Lung (tissue), 17 donors: ENCODE measurements at places on chromosomes 11 and 22. TPM values are rescaled to one million over a fixed set of nuclear protein-coding genes. Genes with fewer than 3 reads are reported as not detected.

The SLC29A2 gene
- total RNA-seq, result 19.4 TPM

- H3K4me3 ChIP-seq, result no peak overlapping the region
- H3K4me1 ChIP-seq, result no peaks in the 10 kb centered on the region
- DNase-seq, result no peak
- H3K27me3 ChIP-seq, result no peaks in the 10 kb centered on the region
These were observed 51.1 kb downstream of the RCN1 start for GRCh38 chr11:32141745-32142546.

The ACO2 gene
- 57.8 TPM for total RNA-seq

The BAIAP2L2 gene
- total RNA-seq, result 0.49 TPM

DNA sequence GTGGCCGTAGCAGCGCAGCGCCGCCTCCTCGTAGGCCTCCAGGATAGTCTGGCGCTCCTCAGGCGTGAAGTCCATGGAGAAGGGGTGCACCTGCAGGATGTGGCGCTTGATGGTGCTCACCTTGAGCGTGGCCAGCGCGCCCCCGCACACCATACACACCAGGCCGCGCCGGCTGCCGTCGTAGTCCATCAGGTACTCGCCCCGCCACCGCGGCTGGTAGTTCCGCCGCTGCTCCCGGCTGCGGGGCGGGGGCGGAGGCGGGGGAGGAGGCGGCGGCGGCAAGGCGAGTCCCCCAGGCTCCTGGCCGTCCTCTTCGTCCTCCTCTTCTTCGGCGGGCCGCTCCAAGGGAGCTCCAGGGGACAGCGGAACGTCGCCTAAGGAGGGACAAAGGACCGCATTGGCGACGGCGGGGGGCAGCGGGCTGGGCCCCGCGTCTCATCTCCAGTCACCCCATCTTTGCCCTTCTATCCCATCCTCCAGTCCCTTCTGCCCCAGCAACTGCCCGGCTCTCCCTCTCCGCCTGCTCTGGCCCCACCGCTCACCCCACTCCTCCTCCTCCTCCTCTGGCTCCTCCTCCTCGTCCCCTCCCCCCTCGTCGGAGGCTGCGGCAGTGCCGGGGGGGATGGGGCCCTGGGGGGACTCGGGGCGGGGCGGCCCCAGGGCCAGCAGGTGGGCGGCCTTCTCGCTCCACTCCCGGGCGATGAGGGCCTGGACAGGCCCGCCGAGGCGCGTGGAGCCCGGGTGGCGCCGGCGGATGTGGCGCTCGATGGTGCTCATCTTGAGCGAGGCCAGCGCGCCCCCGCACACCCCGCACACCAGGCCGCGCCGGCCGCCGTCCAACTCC lies 4.9 kb downstream of the ZFTA start:
- no peak overlapping the region for H3K4me3 ChIP-seq
- H3K27ac ChIP-seq, result no peak overlapping the region
- H3K36me3 ChIP-seq, result no peaks in the 10 kb centered on the region
- DNase-seq, result peak; percentile 49
- H3K4me1 ChIP-seq, result no peaks in the 10 kb centered on the region

The SLC6A5 gene
- total RNA-seq, result not detected

GRCh38 chr22:46763051-46763705 lies 728 bp downstream of the TBC1D22A start:
- peak overlapping the region; percentile 86 for H3K27ac ChIP-seq
- no peaks in the 10 kb centered on the region for H3K36me3 ChIP-seq
- H3K4me1 ChIP-seq, result peaks cover 21% of the 10 kb centered on the region
- DNase-seq, result peak; percentile 47
- peak overlapping the region; percentile 86 for H3K4me3 ChIP-seq

DNA sequence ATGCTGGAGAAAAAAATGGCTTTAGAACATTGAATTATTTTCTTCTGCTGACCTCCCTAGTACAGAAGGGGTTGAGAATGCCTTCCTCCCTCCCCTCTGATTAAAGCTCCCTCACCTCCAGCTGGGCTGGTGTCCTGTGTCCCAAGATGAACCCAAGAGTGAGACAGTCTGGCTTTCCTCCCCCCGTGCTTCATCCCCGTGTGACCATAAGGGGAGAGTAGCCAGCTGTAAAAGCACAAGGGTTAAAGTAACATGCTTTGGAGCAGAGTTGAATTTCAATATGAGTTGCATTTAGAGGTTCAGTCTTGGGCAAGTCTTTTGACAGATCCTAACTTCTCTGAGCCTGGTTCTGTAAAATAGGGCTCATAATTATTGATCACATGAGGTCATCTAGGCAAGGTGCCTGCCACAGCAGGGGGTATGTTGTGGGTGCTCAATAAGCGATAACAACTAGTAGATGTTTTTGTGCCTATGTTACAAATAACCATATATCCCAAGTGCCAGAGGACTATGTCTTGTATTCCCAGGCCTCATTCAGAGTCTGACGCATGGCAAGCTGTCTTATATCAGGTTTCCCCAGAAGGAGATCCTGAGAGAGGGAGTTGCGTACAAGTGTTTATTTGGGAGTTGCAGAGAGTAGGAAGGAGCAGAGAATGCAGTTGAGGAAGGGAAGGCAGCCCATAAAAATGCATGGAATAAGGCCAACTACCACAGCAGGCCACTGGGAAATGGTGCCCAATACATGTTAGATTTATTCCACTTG lies 4.1 kb downstream of the PRG2 start:
- H3K27ac ChIP-seq, result no peak overlapping the region
- no peaks in the 10 kb centered on the region for H3K27me3 ChIP-seq
- no peaks in the 10 kb centered on the region for H3K36me3 ChIP-seq
- DNase-seq, result no peak
- no peaks in the 10 kb centered on the region for H3K4me1 ChIP-seq
- no peak overlapping the region for H3K4me3 ChIP-seq

DNA sequence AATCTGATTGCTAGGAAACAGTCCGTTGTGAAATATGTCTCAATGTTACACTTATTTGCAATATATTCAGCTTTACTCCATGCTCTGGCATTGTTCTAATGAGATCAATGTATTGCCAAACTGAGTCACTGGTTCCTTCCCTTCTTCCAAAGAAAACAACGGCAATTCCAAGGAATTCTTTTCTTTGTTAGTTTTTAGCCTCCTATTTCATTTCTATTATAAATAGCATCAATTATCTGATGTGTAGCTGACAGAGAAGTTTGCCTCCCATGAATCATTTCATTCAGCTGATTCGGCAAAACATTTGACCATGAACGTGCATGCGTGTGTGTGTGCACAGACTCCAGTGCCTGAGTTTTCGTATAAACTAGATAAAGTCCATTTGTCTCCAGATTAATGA lies 346.8 kb downstream of the ETS1 start:
- H3K27ac ChIP-seq, result no peak overlapping the region
- peaks cover 36% of the 10 kb centered on the region for H3K4me1 ChIP-seq
- no peaks in the 10 kb centered on the region for H3K27me3 ChIP-seq
- H3K4me3 ChIP-seq, result no peak overlapping the region

DNA sequence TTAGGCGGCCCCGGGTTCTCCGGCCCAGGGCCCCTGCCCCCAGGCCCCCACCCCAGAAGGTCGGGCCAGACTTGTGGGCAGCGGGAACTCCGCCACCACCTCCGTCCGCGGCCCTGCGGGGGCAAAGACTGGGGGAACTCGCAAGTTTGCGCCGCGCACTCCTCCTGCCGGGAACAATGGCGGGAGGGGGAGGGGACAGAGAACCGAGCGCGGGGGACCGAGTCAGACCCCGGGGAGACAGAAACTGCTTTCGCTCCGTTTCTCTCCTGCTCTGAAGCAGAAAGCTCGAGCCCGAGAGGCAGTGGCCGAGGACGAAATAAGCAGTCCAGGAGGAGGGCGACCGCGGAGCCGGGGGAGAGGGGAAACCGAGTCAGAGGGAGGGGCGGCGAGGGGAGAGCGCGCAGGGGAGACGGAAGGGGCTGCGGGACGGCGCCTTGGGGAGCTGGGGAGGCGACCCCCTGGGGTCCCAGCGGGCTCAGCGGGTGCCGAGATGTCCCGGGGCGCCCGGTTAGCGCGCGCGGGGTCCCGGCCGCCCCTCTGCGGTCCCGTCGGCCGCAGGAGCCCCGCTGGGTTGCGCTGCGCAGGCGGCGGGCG lies 555 bp downstream of the TP53I11 start:
- peak overlapping the region; percentile 78 for H3K4me3 ChIP-seq
- H3K27ac ChIP-seq, result peak overlapping the region; percentile 76
- DNase-seq, result peak; percentile 66
- no peaks in the 10 kb centered on the region for H3K27me3 ChIP-seq

The MGAT3 gene
- total RNA-seq, result 5.8 TPM

DNA sequence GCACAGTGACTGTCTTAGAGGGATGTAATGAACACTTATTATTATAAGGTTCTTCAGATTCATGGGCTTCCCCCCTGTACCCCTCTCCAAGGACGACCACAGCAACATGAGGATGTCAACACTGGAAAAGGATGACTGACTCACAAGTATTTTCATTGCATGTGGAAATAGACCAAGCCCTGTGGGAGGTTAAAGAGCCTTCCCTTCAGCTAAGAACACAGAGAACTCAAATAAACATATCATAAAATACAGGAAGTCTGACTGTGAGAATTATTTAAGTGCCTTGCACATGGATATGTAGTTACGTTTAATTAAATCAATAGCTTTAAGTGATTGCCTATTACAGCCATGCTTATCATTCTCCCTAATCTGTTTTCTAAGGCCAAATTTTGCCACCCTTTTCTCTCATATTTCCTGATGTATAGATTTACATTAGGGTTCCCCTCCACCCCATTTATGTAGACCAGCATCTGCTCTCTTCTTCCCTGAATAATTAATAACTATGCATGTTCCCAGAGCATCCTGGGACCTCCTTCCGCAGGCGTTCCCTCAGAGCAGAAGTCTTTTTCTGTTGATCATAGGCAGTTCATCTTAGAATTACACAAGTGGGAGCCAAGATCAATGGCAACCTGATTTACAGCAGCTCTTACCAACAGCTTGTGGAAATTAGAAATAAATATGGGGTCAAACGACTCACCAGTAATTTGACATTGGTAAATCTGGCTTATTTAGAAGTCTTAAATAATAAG lies 226.9 kb downstream of the OPCML start:
- DNase-seq, result no peak
- H3K27me3 ChIP-seq, result no peaks in the 10 kb centered on the region
- no peak overlapping the region for H3K4me3 ChIP-seq

DNA sequence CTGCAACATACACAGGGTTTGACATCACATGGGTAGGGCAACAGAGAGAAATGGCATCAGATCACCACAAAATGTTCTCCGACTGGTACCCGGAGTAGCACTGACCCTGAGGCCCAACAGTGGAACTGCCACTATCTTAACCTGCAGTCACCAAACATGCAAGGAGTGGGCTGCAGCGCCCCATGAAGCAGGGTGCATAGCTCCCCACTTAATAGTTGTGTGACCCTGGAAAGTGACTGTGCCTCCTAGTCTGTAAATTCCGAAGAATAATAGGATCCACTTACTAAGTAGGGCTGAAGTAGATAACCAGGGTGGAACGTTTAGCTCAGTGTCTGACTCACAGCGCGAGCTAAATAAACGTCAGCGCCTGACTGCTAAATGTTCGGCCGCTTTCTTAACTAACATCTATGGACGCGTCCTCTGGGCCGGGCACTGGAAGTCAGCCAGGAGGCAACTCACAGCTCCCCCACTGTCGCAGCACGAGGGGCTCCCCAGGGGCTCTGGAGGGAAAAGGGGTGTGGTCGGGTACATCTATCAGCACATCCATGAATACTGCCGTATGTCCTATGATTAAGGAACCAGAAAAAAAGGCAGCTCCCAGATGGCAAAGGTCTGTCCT lies 777 bp downstream of the LTO1 start:
- H3K4me1 ChIP-seq, result peaks cover 5% of the 10 kb centered on the region
- H3K4me3 ChIP-seq, result peak overlapping the region; percentile 82
- DNase-seq, result no peak

The CYB5R2 gene
- 14.9 TPM for total RNA-seq

DNA sequence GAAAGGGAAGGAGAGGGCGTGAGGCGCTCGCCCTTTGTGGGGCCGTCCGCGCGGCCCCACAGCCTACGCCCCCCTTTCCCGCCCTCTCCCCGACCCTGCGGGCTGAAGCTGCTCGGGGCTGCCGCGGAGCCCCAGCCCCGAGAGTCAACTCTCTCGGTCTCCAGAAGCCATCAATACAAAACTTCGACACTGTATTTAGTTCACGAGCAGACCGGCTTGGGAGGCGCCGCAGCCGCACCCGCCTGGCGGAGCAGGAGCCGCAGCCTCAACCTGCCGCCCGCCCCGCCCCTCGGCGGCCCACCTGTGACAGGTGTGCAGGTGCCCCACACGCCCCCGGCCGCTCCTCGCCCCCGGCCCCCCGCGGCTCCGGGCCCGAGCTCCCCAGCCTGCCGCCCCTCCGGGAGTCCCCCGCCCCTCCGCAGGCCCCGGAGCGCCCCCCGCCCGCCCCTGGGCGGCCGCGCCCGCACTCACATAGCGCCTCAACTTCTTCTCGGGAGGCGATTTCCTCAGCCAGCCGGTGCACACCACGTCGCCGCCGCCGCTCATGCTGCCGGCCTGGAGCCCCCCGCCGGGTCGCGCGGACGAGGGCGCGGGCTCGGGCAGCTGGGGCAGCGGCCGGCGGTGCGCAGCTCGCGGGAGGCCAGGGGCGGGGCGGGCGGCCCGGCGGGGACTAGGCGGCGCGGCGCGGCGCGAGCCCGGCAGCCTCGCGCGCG lies at the start of gene GAB2:
TSS of gene GAB2 (minus strand) at position 646 of the 713 bp plus-strand sequence. CDS start at position 546, 100 bp downstream.
- H3K27me3 ChIP-seq, result no peaks in the 10 kb centered on the region
- peak within 1 kb of the TSS; percentile 86 for H3K4me3 ChIP-seq
- DNase-seq, result no peak
- no peaks in the 10 kb centered on the region for H3K36me3 ChIP-seq

The BCO2 gene
- 20.3 TPM for total RNA-seq

DNA sequence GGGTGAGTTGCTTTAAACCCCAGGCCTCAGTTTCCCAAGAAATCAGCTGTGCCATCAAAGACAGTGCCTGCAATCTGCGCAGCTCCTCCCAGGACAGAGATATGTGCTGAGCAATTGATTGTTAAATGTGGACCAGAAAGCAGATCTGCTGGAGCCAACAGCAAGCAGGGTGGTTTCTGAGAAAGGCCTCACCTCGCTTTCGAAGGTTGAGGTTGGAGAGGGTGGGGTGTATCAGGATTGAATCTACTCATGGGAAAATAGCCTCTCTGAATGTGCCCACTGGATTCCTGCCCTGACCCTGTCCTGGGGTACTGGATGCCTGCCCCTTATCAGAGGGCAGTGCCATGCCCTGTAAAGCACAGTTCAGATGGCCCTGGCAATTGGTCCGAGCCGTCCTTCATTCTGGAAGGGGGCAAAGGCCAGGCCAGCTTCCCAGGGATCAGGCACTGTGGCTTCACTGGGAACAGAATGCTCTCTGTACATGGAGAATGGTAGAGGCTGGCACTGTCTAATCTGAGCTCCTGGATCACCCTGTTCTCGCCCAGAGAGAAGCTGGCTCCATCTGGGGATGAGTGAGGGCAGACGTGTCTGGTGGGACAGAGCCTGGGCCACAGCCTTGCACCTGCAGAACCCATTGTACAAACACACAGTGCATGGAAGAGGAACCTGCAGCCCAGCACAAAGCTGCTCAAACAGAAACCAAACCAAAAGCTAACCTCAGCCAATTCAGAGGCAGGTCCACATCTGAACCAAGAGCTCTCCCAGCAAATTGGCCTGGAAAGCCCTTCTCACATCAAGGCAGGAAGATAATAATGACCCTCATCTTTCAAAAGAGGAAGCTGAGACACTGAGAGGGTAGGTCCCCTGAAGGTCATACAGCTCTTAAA lies 15.2 kb downstream of the DHCR7 start:
- H3K27me3 ChIP-seq, result no peaks in the 10 kb centered on the region
- H3K4me3 ChIP-seq, result no peak overlapping the region
- peaks cover 6% of the 10 kb centered on the region for H3K4me1 ChIP-seq
- DNase-seq, result no peak
